ENCODE measurements at places on chromosomes 2 and 18. TPM values are rescaled to one million over a fixed set of nuclear protein-coding genes. Genes with fewer than 3 reads are reported as not detected.

DNA sequence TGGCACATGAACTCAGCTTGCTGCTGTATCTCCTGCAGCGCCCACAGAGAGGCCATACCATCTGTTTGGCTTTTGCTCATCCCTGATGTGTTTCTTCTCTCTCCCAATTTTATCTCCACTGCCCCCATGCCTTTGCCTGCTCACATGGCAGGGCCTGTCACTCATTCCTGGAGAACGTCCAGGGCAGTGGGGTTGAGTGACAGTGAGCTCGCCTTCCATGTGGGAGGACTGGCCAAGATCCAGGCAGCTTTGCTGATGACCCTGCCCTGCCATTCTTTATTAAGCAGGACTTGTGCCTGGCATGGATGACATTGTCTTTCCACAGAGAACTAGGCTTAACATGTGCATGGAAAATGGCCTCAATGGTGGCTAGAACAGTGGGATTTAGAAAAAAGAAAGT lies 230.5 kb upstream of the THSD7B start:
- no peak for DNase-seq
- H3K4me3 ChIP-seq: no peak overlapping the region
- no peaks in the 10 kb centered on the region for H3K4me1 ChIP-seq
- H3K36me3 ChIP-seq: no peaks in the 10 kb centered on the region
- no peaks in the 10 kb centered on the region for H3K27me3 ChIP-seq

The TMEM17 gene
- 1.1 TPM for total RNA-seq

The WNT10A gene
- total RNA-seq: not detected

- H3K4me3 ChIP-seq: no peak within 1 kb of the TSS
- H3K36me3 ChIP-seq: no peaks in the 10 kb centered on the region
- no peaks in the 10 kb centered on the region for H3K4me1 ChIP-seq
- no peak for DNase-seq
Observed at GRCh38 chr2:11533278-11534070, at the start of gene GREB1. Gene GREB1 (plus strand): TSS chr2:11534045. CDS start chr2:11556615, 22,570 bp downstream.
